ENCODE measurements at places on chromosomes 5 and 9.

- DNase-seq, result no peak
Observed at GRCh38 chr5:122371511-122372151, 59.6 kb downstream of the SNCAIP start.

DNA sequence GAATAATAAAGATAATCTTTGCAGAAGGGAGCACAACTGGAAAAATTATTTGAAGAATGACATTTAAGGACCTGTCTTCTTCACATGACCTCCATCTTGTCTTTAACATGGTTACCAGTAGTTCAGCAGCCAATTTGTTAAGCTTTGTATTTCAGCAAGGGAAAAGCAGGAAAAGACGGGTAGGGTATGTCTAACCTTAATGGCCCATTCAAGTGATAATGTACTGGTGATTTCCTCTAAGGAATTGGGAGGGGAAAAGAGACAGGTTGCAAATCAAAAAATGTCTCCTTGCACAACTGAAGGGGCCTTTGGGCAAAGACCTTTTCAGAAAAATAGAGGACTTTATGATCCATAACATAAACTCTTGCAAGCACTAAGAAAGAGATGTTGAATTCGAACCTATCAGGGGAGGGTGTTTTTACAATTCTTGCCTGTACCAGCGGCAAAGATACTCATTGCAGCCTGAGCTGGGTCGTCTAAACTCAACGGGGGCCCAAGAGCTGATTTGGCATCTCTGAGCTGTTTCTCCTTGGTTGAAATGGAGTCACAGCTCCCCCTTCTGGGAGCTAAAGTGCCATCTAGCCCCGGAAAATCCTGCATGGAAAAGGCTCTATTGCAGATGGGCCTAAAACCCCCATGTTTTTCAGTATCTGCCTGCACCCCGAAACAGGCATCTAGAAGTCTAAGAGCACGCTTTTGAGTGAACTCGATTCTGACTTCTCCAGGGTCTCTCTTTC is 3.8 kb downstream of the BRINP1 start:
- peak; percentile 14 for DNase-seq

DNA sequence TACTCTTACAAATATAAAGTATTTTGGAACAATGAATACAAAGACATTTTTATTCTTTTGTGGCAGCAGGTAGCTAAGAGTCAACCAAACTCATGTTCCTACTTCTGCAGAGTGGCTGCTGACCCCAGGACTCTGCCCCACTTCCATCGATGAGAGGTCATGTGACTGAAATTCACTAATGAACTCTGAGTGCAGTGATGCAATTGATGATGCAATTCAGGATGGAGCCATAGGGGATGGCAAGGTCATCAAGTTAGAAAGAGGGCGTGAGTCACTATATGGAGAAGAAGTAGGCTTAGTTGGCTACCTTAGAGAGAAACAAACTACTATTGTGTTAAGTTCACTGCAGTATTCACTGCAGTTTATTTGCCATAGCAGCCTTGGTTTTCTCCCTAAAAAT is 340.4 kb downstream of the CTNND2 start:
- DNase-seq, result no peak

GRCh38 chr9:105168870-105169319 is 75.6 kb upstream of the SLC44A1 start:
- DNase-seq, result no peak
